ENCODE measurements at places on chromosomes 5 and 9. TPM values are rescaled to one million over a fixed set of nuclear protein-coding genes. Genes with fewer than 3 reads are reported as not detected.

Gene IFNA6
- polyA plus RNA-seq = not detected

Gene IFNA2
- polyA plus RNA-seq = not detected

GRCh38 chr5:23042226-23042625 lies 189.1 kb upstream of the CDH12 start:
- no peak for DNase-seq

GRCh38 chr5:126736141-126736540 lies 40.8 kb upstream of the LMNB1 start:
- no peak for DNase-seq

- no peak for DNase-seq
Observed at GRCh38 chr5:157994906-157995519, 136.1 kb upstream of the CLINT1 start.

Data from left renal cortex interstitium (tissue), 4 donors.